ENCODE measurements at places on chromosomes 6 and 20.

GRCh38 chr6:78908621-78909020 is 41.3 kb downstream of the IRAK1BP1 start:
- no peak for DNase-seq

- DNase-seq, result no peak
Observed at GRCh38 chr20:46691196-46691595, 2.0 kb upstream of the TP53RK start.

DNA sequence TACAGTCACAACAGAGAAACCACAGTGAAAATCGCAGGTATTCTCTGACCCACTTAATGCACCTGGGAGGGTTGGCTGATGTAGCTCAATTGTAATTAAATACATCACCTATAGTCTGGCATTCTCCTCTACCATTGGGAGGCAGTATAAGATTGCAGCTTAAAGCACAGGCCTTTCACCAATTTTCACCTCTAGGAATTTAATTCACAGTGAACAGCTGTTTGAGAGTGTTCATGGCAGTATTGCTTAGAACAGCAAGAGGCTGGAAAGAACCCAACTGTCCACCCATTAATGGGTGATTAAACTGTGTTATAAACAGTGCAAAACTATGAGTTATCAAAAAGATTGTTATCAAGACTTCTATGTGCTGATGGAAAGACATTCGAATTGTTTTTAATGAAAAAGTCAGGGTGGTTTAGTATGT is 2.0 kb downstream of the EDEM2 start:
- DNase-seq, result no peak

- no peak for DNase-seq
Observed at GRCh38 chr6:36751091-36751490, 53.5 kb downstream of the RAB44 start.

All from iPS DF 6.9 (cell line).